ENCODE measurements at places on chromosomes 5 and 9.
A peak's percentile ranks its signal among the peaks of the same experiment; 100 is the strongest.

DNA sequence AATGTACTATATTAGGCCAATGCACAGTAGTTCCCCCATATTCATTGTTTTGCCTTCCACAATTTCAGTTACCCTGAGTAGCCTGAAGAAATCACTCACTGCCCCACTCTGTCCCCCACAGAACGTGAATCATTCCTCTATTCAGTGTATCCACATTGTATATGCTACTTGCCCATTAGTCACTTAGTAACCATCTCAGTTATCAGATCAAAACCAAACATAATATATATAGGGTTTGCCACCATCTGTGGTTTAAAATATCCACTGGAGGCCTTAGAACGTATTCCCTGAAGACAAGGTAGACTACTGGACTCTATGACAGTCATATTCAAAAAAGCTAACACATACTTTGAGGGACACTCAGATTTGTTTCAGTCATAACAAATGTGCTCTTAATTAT lies 465.7 kb upstream of the RGMB start:
- DNase-seq, result no peak

DNA sequence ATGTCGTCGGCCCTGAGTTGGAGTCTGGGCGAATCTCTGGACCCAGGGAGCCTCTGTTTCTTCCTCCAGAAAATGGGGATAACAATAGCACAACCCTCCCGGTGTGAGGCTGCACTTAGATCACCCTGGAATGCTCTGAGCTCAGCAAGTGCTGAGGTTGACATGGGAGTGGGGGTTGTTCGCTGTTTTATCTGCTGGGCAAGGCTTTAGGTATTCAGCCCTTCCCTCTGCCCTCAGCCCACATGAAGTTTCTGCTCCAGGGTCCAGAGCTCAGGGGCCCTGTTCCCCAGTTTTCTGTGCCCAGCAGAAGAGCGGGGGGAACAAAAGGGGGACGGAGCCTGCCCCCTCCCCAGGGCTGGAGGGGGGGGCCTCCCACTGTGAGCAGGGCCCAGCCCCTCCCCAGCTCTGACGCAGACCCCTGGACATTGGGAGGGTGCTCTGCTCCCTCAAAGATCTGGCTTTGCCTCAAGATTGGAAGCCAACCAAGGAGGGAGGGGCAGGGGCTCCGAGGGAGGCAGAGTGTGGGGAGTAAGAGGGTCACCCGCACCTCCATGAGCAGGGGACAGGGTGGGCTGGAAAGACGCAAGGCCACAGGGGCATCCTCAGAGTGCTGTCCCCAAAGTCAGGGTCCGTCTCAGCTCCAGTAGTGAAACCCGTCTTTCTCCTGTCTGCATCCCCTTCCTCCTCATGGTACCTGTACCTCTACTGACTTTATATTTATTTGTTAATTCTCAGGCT lies 215.6 kb downstream of the C9orf50 start:
- DNase-seq, result no peak

- DNase-seq, result no peak
Observed at GRCh38 chr5:113162208-113162607, 185.6 kb downstream of the DCP2 start.

DNA sequence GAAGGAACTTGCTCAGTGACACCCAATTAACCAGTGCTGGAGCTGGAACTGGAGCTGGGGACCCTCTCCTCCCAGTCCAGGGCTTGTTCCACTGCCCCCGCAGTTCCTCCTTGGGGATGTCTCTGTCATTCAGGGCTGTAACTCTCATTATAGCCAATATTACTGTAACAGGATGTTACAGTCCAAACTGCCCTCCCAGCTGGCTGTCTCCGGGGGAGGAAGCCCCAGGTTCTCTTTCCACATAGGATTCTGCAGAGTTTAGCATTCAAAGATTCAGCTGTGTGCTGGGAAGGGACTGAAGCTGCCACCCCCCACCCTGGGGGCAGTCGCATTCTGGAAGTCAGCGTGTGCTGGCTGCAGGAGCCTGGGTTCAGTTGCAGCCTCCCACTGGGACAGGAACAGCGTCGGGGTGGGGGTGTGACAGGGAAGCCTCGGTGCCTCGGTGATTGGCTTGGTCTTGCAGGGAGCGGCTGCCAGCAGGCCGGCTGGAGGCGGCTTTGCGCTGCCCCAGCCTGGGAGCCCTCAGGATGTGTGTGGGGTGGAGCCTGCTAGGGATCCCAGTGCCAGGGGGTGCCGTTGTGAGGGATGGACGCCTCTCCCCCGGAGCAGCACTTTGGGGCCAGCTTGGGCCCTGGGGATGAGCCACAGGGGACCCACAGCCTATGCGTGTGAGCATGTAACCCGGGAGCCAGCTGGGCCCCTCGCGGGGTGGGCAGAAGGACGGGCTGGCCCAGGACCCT lies 101.1 kb downstream of the RGS3 start:
- DNase-seq, result no peak

DNA sequence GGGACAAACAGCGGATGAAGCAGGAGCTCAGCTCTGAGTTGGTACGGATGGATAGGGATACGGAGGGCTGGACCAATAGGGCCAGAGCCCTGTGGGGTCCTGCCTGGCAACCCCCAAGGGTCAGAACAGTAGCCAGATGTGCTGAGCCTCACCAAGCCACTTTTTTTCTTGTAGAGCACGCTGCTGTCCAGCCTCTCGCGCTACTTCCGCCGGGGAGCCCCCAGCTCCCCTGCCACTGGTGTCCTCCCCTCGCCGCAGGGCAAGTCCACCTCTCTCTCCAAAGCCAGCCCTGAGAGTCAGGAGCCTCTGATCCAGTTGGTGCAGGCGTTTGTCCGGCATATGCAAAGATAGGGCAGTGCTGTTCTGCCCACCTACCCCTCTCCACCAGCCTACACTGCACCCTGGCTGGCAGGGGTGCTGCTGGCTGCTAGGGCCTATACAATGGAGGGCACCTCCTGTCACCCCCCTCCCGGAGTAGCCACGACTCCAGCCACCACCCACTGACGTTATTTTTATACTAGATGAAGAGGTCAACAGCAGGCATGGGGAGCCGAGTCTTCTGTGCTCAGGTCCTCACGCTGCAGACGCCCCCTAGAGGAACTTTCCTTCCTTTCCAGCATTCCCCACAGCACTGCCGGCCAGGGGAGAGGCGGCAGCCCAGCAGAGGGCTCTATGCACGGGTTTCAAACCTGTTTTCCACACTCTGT lies 21.6 kb downstream of the SH3GLB2 start:
- DNase-seq, result peak; percentile 19

- DNase-seq, result no peak
Observed at GRCh38 chr9:12815888-12816287, 41.1 kb downstream of the LURAP1L start.

- no peak for DNase-seq
Observed at GRCh38 chr9:131950487-131950886, 129.2 kb downstream of the MED27 start.

- DNase-seq, result no peak
Observed at GRCh38 chr9:135030566-135031226, 56.8 kb upstream of the OLFM1 start.

- DNase-seq, result no peak
Observed at GRCh38 chr9:129280236-129280622, 102.2 kb upstream of the IER5L start.

- DNase-seq, result no peak
Observed at GRCh38 chr9:103713631-103714030, 380.5 kb upstream of the SMC2 start.

- DNase-seq, result no peak
Observed at GRCh38 chr5:51416149-51416548, 32.9 kb downstream of the ISL1 start.

DNA sequence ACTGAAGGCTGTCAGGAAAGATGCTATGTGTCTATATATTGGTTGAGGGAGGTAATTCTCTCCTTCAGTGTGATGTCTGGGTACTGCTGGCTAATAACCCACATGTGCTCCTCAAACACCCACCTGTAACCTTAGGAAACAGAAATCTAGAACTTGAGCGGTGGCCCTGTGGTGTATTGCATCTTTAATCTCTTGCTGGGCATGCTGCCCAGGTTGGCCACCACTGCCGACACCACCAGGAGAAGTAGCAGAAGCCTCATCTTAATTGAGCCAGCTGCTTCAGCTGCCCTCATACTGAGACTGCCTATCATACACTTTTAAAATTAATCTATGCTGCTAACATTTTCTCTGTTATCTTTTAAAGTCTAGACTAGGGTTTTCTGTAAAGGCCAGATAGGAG lies 103.5 kb upstream of the C5orf63 start:
- no peak for DNase-seq

DNA sequence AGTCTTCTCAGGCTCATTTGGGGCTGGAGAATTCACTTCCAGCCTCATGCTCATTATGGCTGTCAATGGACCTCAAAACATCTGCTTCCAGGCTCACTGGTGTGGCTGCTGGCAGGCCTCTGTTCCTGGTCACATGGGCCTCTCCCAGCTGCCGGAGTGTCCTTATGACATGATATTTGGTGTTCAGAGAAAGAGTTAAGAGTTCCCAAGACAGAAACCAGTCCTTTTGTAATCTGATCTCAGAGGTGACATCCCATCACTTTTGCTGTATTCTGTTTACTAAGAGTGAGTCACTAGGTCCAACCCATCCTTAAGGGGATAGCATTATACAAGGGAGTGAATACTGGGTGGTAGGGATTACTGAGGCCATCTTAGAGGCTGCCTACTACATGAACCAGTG lies 104.6 kb downstream of the CACNA1B start:
- DNase-seq, result no peak

DNA sequence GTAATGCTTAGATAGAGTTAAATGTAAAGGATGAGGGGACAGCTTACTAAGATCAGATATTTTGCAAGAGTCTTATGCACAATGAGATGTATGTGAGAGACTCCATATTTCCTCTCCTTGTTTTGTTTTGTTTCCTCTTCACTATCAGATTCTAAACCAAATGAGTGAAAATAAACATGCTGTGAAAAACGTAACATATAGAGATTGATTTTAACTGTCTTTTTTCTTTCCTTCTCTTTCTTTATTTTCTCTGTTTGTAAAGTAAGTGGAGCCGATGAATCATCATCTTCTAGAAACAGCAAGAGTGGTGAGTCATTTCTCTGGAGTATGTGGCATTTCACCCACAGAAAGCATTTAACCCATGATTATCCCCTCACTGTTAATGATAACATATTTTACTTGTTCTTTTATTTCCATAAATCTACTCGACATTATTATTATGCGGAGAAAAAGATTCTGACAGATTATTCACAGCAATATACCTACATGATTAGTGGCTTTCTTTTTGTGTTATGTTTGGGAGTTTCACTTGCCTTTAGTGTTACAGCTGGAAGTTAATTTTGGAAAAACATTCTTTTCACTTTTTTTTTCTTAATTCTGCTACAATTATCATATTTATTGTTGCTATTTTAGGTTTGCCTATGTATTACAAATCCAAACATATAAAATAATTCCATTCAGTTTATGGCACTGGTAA lies 2.1 kb upstream of the ANXA1 start:
- DNase-seq, result no peak

GRCh38 chr9:109455861-109456260 lies 42.2 kb downstream of the PTPN3 start:
- DNase-seq, result no peak

GRCh38 chr9:18662320-18662719 lies 188.4 kb downstream of the ADAMTSL1 start:
- DNase-seq, result no peak

DNA sequence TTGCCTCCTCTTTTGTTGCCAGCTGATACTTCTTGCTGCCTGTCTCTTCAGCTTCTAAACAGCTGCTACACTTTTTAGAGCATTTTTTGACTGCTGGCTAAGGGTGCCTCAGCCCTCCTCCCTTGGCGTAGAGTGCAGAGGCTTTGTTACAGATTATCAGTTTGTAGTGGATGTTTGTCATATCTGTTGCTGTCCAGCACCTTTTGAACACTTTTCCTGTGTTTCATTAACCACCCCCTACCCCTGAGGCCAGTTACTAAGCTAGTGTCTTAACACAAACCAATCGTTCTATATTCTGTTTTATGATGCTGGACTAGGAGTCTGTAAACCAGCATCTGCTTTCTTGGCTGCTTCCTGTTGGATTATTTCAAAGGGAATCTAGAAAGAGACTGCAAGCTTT lies 441.5 kb downstream of the DNAH5 start:
- no peak for DNase-seq

Data from stimulated activated CD8-positive, alpha-beta memory T cell treated with anti-CD3 and anti-CD28 coated beads, Interleukin-2, amount 100 ng/mL, for 48 hours (primary cell).